ENCODE measurements at places on chromosomes 12 and 14.
A peak's percentile ranks its signal among the peaks of the same experiment; 100 is the strongest.

DNA sequence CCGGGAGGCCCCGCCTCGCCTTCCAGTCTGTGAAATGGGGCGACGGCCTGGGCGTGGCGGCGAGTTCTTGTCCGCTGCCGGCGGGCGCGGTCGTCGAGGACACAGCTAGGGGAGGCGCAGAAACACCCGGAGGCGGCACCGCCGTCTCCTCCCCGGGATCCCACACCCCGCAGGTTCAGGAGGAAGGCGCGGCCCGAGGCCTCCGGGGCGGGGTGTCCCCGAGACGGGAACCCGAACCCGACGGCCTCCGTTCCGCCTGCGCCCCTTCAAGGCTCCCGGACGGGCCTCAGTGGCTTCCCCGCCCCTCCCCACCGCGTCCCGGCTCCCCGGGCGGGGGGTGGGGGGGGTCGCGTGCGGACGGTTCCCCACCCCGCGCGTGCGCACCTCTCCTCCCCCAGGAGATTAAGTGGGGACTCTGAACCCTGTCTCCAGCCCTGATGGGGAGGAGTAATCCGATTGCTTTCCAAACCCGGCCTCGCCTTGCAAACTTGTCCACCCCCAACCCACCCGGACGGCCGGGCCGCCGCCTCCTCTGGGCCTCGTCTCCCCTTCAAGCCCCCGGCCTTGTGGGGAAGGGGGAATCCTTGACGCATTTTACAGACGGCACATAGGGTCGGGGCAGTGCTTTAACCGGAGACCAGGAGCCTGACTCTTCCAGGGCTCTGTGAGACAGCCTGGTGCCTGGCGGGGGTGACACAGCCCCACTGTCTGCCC, 35.3 kb upstream of the ANKRD9 start:
- no peak for DNase-seq

DNA sequence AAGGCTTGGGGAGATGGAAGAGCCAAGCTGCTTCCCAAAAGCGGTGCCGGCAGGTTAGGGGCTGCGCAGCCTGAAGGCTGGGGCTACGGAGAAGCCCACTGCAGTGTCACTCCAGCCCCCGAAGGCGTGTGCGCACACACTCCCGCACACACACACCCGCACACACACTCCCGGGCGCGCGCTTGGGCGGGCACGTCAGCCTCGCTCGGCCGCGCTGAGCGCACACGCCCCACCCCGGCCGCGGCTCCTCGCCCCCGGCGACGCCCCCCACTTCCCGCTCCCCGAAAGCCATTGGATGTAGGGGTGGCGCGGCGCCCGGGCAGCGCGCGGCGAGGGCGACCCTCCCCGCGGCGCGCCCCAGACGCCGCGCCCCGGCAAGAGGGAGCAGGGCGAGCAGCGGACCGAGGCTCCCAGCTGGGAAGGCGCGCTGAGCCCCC, at the start of gene KCNK10:
Gene KCNK10, minus strand, starts transcription at position 184 of the 437 bp plus-strand sequence. CDS start 471 bp downstream, outside the sequence.
- peak; percentile 40 for DNase-seq

DNA sequence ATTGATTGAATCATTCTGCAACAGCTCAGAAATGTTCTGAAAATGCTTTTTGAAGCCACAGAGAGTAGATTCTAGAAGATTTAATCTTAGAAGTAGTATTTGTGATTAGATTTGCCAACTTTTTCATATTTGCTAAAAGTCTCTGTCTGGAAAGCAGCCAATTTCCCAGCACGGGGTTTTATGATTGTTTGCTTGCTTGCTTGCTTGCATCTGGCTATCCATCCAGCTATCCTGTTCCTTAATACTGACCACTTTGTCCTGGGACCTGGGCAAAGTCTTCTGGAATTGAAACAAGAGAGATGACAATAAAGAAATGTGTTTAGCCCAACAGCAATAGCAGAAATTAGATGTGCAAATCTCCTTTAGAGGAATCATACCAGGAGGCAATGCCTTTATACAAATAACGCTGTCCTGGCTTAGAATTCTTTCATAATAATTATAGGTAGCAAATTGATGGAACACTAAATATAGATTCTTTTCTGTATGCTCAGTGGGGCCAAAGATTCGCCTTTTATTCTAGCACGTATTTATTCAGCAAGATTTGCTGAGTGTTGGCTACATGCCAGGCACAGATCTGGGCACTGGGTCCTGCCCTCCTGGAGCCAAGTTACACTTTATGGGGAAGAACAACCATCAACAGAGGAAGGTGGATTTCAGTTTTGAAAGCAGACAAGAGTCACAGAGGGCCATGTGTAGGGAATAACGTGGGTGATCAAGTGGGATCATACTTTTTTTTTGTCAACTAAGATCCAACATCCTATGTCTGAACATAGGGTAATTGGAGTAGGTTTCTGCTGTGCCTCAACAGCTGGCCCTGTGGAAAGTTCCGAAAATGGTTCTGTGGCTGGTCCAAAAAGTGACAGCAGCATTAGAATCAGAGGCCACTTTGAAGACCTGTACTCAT, 25.3 kb downstream of the MYBPC1 start:
- peak; percentile 57 for DNase-seq

- no peak for DNase-seq
Observed at GRCh38 chr12:13573698-13574321, 377.3 kb downstream of the EMP1 start.

DNA sequence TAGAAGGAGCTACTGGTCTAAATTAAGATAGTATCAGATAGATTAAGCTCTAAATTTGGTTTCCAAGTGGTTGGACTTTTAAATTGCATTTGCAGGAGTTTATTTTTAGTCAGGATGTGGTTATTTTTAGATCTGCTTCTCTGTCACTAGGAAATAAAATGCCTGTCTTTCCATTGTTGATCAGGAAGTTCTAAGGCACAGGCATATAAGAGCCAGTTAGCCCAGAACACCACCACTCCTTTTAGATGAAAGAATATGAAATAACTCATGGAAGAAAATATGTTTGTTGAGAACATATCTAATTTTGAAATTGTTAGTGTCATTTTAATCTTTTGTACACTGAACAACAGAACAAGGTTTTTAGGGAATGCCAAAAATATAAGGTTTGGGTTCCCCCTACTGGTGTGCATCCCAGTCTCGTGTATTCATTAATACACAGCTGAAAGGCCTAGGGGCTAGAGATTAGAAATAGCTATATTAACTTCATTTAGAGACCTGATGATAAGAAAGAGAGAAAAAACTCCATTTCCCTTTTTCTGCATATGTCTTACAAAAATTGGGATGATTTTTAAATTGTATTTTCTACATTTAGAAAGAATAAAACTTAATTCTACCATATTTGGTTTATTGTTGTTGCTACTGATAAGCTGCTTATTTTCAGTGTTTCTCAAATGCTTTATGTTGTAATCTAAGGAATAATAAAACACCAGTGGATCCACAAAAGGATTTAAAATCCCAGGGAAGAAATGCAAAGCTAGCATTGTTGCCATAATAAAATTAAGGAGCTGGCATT, 67.2 kb downstream of the RIC8B start:
- peak; percentile 49 for DNase-seq

- no peak for DNase-seq
Observed at GRCh38 chr14:34633742-34634141, 3.8 kb upstream of the SNX6 start.

- no peak for DNase-seq
Observed at GRCh38 chr12:107267604-107268003, 174.3 kb upstream of the CRY1 start.

- no peak for DNase-seq
Observed at GRCh38 chr12:29537298-29537697, 39.8 kb upstream of the OVCH1 start.

DNA sequence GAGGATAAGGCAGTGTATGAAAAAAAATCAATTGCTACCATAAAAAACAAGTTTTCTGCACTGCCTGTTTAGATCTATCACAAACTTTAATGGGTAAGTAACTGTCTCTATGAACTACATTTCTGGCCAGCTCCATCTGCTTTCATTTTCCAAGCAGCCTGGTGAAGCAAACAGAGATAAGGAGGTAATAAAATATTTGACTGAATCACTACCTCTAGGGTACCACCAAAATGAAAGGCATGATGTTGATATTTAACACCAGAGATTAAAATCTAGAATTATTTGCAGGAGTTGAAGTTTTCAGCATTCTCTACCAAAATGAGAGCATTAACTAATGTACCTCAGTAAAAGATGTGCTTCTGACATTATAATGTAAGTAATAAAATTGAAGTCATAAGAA, 863.5 kb upstream of the MGAT4C start:
- no peak for DNase-seq

GRCh38 chr12:14207905-14208551, 157.5 kb upstream of the ATF7IP start:
- DNase-seq: no peak

DNA sequence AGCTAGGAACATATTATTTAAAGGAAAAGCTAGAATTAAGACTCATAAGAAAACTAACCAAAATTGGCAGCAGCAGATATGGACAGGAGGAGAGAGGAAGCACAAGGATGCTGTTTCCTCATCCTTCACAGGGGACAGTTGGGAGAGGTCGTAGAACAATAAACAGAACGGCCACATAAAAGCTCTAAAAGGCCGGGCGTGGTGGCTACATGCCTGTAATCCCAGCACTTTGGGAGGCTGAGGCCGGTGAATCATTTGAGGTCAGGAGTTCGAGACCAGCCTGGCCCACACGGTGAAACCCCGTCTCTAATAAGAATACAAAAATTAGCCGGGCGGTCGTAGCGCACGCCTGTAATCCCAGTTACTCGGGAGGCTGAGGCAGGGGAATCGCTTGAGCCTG, 10.5 kb downstream of the TCL1B start:
- no peak for DNase-seq

DNA sequence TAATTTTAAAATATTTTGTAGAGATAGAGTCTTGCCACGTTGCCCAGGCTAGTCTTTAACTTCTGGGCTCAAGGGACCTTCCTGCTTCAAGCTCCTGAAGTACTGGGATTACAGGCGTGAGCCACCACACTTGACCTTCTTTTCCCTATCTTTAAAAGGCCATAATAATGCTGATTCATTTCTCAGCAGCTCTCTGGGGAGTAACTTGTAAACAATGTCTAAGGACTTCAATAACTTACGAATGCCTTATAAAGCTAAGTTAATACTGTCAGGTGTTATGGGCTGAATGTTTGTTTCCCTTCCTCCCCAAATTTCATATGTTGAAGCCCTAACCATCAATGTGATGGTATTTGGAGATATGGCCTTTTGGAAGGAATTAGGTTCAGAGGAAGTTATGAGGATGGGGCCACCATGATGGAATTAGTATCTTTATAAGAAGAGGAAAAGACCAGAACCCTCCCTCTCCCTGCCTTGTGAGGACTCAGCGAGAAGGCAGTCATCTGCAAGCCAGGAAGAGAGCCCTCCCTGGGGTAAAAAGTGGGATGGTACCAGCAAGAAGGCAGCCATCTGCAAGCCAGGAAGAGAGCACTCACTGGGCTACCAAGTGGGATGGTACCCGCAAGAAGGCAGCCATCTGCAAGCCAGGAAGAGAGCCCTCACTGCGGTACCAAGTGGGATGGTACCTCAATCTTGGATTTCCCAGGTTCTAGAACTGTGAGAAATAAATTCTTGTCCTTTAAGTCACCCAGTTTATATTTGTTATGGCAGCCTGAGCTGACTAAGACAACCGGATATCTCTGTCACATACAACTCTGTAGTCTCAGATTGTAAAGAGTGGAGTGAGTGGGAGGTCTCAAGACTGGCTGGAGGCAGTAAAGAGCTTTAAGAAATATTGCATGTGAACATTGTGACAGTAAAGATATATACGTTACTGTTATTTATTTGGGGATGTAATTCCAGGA, 16.3 kb upstream of the YBX3 start:
- no peak for DNase-seq

DNA sequence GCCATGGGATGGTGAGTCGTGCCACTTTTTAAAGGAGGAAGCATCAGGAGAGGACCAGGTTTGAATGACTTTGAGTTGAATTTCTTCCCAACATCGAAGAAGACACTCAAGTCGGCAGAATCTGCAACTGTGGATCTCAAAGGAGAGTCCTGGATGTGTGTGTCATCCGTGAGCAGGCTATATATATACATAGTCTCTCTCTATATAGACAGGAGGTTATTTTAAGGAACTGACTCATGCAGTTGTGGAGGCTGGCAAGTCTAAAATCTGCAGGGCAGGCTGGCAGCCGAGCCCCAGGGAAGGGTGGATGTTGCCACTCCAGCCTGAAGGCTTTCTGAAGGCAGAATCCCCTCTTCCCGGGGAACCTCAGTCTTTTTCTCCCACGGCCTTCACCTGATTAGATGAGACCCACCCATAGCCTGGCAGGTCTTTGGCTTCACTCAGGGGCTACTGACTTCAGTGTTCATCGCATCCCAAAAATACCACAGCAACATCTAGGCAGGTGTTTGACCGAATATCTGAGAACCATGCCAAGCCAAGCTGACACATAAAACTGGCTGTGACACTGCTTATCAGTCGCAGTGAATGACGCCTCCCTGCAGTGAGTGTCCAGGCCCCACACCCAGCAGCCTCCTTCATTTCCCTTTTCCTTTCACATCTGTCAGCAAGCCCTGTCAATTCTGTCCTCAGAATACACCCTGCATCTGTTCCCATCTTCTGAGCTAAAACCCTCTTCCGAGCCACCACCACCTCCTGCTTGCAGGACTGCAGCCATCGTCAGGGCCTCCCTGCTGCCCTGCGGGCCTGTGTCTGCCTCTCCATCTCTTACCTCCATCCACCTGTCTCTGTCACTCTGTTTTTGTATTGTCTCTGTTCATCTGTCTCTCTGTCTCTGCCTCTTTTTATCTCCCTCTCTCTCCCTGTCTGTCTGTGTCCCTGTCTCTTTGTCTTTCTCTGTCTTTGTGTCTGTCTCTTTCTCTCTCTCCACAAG, 54.0 kb downstream of the ZNF664 start:
- DNase-seq: no peak

DNA sequence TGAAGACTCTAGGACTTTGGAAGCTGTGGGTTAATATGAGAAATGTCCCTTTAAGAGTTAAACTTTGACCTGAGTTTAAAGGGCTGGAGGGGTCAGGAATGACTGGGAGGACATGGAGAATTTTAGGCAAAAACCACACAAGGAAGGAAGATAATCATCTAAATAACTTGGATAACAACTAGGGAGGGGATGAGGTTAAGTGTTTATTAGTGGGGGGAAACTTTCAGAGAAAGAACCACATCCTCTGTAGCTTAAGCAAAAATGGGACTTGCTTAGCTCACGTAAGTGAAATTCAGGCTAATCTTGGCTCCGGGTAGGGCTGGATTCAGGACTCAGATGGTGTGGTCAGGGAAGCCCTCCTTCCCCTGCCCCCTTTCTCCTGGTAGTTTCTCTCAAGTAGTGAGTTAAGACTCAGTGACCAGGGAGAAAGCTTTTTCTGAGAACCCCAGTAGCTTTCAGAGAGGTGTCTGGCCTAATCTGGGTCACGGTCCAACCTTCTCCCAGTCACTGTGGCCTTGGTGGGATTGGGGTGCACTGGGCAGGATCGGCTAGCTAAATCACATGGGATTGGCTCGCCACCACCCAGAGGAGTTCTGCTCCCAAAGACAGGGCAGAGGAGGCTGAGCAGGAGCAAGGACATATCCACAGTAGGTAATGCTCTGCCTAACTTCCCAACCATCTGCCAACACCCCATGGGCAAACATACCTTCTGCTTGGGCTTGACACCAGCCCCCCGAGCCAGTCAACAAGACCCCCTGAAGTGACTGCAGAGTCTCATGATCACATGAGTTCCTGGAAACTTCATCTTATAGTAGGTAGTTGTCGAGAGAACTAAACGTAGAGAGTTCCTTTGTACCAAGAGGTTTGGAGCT, 52.8 kb downstream of the ARF6 start:
- DNase-seq: no peak

GRCh38 chr12:116631619-116632018, 72.4 kb downstream of the MAP1LC3B2 start:
- no peak for DNase-seq

Measured in NCI-H146 (cell line).